ENCODE measurements at places on chromosomes 16 and 17. TPM values are rescaled to one million over a fixed set of nuclear protein-coding genes. Genes with fewer than 3 reads are reported as not detected.
A peak's percentile ranks its signal among the peaks of the same experiment; 100 is the strongest.

Gene KRTAP1-5
- total RNA-seq = not detected

Gene EVPLL
- 0.39 TPM for total RNA-seq

Gene KRTAP9-2
- not detected for total RNA-seq

Gene ZNF624
- total RNA-seq = 3.9 TPM

Gene MAFG
- 18.4 TPM for total RNA-seq

DNA sequence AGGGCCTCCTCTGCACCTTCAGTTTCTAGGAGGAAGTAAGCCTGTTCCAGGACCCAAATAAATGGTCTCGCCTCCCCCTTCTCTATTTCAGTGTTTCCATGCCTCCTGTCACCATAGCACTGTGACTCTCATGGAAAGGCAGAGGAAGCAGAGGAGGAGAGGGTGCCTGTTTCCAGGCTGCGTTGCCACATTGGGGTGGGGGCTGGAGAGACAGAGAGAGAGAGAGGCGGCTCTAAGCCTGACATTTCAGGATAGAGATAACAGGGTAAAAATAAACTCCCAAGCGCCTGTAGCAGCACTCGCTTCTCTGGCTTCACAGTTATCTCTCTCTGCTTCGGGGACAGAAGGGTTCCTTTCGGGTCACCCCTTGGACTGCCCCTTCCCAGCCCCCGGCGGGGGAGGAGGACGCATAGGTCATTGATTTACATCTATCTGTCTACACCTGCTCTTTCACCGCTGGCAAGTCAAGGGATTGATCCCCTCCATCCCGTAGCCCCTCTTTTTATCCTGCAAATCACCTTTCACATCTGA lies 71.2 kb upstream of the MRTFB start:
- DNase-seq = no peak

DNA sequence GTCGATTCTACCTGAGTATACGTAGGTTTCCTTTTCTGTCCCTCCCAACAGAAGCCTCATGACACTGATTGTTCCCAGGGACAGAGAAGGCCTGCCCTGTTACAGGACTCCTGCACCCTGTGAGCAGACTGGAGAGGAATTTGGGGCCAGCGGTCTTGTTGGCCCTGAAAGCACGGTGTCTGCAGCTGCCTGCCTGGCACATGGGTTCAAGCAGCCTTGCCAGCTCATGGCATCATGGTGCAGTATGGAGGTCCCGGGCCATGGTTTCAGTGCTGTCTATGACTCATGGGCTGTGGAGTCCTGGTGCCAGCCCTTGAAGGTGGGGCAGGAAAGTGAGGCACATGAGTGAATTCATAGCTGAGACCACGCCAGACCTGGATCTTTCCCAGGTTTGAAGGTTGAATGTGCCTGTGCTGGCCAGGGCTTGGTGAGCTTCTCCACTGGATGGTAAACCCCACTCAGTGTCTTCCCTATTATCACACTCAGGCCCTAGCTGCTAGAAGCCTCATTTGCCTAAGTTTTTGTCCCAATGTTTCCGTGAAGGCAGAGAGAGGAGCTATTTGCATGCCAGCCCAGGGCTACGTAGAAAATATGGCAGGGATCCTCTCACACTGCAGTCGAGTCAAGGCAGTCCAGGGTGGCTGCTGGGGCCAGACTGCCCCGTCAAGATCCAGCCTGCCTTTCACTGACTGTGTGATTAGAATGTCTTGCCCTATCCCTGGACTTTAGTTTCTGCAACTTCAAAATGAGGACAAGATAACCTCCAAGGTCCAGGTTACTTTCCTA lies 277.2 kb upstream of the CCL2 start:
- DNase-seq = no peak

DNA sequence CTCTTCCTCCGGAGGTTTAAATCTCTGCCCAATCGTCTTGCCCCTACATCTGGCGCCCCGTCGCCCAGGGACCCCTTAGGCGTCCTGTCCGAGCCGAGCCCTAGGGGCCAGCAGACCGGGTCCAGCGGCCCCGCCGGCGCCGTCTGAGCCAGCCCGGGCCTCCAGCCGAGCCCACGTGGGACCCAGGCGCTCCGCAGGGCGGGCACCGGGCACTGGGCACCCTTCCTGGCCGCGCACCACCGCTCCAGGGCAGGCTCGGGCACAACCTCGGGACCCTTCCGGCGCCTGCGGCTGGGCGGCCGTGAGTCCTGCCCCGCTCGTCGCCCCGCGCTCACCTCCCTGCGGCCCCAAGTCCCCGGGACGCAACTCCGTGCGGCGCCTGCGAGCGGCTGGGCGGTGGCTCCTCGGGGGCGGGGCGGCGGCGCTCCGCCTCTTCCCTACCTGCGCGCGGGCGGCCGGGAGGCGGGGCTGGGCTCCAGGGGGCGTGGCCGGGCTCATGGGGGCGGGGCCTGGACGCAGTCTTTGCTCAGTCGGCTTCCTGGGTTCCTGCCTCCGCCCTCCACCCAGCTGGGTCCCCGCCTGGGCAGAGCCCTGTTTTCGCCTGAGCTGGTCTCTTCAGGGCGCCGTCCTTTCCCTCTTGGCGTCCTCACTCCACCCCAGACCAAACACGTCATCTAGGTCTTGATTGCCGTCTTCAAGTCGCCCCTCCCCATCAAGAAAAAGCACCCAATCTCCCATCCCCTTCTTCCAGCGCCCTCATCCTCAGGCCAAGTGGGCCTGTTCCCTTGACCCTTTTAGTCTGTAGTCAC lies at the start of gene RHBDF2:
Gene RHBDF2, minus strand, starts transcription at position 406 of the 809 bp plus-strand sequence. CDS start 19,899 bp downstream, outside the sequence.
- peak; percentile 97 for DNase-seq

DNA sequence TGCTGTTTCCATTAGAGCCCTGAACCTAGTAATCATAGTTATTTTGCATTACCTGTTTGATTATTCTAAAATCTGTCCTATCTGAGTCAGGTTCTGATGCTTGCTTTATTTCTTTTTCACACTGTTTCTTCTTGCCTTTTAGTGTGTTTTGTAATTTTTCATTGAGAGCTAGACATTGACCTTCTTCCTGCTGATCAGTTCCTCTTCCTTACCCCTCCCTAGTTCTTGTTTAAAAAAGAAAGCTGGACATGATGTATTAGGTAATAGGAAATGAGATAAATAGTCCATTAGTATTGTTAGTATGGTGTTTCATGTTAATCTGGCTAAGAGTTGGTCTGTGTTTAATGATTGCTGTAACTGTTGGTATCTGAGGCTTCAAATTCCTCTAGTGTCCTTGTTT lies 13.4 kb downstream of the WWP2 start:
- DNase-seq = no peak

DNA sequence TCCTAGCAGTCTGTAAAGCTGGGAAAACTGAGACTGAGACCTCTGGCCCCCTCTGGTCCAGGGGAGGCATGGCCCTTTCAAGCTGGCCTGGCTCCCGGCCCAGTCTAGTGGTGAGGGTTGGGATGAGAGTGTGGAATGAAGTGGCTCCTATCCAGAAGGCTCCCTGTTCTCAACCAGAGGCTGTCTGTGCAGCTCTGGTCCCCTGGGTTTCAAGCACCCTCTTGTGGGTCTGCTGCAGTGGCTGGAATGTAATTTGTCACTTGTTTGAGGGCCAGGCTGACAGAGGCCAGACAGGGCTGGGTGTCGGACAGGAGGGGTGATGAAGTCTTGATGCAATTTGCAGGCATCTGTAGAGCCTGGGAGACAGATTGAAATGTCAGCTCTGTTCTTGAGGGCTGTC lies 22.1 kb upstream of the PHF12 start:
- no peak for DNase-seq

- DNase-seq = no peak
Measured at GRCh38 chr17:7128160-7128559, 13.5 kb upstream of the ASGR2 start.

- no peak for DNase-seq
Measured at GRCh38 chr16:78576941-78577340, 477.5 kb downstream of the WWOX start.

DNA sequence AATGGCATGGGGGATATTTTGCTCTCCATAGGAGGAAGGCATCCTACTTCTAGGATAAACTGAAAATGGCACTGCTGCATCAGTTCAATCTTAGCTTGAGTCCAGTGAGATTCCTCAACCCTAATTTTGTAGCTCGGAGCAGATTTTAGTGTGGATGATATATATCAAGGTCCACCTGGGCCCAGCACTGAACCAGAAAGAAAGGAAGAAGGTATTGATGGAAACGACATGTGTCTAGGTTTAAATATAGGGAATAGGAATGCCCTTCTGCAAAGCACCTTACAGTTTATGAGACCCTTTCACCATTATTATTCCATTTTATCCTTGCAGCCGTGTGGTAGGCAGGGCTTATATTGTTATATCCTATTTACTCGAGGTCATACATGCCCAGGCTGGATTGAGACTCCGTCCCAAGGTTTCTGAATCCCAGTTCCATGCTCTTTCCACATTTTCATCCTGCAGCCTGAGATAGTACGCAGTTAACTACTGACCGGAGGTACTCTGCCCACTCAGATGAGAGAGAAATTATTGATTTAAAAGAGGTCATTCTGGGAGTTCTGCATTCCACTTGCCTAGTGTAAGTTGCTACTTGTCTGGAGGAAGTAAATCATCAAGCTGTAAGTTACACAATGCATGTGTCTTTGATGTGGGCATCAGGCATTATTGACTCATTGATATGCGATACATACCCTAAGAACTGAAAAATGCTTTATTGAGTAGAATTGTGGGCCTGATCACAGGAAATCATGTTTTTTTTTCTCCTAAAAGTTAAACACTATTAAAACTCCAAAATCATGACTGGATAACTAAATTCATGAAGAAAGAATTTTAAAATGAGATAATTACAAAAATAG lies 10.1 kb downstream of the KRT39 start:
- no peak for DNase-seq

DNA sequence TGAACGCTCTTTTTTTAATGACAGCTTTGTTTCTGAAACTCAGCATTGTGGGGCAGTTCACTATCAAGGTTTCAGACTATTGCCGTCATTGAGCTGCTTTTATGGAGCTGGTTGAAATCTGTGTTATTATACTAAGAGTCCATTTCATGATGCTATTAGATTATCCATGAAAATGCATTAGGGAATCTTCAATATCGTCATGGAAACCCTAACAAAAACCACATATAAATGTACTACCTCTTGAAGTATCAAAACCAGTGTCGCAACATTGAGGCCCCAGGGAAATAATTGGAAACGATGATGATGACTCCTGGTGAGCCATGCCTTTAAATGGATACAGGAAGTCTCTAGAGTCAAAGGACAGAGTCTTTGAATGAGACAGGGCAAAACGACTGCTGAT lies 231.6 kb upstream of the CPHXL start:
- no peak for DNase-seq

DNA sequence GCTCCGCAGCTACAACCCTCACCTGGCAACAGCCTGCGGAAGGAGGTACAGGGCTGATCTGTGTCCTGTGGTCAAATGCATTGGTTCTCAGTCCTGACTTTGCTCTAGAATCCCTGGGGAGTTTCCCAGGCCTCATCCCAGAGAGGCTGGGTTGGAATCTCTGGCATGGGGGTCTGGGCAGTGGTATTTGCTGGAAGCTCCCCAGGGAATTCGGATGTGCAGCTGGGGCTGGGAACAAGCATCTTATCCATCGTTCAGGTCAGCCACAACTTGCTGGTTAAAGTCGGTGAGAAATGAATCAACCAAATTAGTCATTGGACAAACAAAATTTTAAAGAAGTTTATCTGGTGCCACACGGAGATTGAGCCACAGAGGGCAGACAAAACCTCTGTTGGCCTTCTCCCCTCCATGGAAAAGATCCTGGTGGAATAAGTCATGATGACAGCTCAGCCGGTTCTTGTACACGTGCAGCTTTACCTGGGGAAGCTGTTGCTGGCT lies 231.2 kb downstream of the FOXL1 start:
- no peak for DNase-seq

All from activated naive CD8-positive, alpha-beta T cell treated with anti-CD3 and anti-CD28 coated beads for 36 hours (primary cell).